ENCODE measurements at places on chromosomes 1 and 21.

DNA sequence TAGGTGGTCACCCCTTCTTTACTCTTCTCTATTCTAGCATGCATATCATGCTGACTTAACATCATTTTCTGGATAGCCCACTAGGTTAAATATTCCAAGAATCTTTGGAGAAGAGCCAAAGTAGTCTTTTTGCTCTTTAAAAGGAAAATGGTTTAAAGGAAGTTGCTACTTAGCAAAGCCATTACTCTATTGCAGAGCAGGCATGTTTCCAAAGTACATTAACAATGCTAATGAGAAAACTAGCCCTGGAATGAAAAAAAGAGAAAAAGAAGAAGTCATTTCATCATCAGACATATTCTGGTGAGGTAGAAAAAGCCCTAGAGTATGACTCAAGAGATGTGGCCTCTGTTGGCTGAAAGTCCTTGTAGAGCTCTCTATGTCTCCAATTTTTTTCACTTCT lies 74.0 kb downstream of the NUF2 start:
- no peak for DNase-seq

- DNase-seq = no peak
Measured at GRCh38 chr1:180482425-180483275, 19.7 kb downstream of the ACBD6 start.

GRCh38 chr1:110916669-110917306 lies 43.8 kb downstream of the CD53 start:
- no peak for DNase-seq

- no peak for DNase-seq
Measured at GRCh38 chr1:40924767-40925166, 54.7 kb upstream of the CTPS1 start.

DNA sequence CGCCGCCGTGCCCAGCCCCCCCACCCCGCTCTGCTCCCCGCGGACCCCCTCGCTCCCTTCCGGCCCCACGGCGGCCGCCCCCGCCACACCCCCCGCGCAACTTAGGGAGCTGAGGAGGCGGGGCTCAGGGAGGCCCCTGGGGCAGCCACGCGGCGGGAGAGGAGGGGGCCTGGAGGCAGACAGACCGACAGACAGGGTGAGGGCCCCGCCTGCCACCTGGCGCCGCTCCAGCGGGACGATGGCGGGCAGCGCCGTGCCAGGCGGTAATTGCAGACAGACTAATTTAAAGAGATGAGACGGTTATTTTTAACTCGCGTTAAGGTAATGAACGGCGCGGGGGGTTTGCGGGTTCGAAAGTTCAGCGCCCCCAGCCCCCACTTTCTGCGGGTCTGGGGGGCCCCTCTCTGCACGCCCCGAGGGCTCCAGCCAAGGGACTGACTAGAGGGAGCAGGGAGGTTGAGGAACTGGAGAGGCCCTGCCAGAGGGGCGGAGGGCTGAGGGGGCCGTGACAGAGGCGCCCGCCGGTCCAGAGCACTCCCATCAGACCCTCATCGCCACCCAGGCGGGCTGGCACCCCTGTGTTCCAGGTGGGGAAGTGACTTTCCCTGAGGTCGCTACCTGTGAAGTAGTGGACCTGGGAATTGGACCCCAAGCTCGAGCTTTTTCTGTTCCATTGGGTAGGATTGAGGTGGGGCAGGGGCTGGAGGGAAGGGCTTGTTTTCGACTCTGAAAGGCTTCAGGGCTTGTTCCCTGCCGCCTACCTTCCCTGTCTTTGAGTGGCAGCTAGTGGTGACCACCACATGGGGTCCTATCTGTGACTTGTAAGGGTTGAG lies 5.4 kb downstream of the FOXO6 start:
- DNase-seq = no peak

- no peak for DNase-seq
Measured at GRCh38 chr1:244150071-244150470, 99.0 kb downstream of the ZBTB18 start.

DNA sequence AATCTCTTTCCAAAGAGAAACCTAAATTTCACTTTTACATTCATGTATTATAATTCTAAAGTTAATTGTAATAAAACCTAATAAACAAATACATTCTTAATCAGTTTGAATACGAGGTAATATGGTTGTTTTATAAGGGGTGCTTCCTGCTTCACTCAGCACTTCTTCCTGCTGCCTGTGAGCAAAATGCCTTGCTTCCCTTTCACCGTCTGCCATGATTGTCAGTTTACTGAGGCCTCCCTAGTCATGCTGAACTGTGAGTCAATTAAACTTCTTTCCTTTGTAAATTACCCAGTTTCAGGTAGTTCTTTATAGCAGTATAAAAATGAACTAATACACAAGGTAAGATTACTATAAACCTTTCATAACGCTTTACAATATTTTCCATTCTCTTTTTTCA lies 491.1 kb upstream of the LRRC7 start:
- no peak for DNase-seq

DNA sequence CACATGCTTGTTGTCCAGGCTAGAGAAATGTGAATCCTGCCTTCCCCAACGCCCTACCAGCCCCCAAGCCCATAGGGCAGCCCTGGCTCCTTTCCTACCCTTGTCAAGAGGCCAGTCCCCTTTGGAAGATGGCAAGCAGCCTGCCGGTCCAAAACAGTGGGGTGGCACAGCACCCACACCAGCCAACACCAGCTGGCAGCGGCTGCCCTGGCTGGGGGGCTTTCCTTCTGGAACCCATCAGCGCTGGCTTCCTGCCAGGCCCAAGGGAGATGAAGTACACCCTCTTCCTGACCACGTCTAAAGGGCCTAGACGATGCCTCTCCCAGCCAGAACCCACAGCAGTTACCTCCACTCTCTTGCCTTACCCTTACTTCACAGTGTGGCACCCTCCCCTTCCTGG lies 24.2 kb downstream of the KCNN3 start:
- no peak for DNase-seq
